ENCODE measurements at places on chromosomes 5 and 9.

- DNase-seq: no peak
Measured at GRCh38 chr5:91315701-91316100, 67.4 kb downstream of the ARRDC3 start.

DNA sequence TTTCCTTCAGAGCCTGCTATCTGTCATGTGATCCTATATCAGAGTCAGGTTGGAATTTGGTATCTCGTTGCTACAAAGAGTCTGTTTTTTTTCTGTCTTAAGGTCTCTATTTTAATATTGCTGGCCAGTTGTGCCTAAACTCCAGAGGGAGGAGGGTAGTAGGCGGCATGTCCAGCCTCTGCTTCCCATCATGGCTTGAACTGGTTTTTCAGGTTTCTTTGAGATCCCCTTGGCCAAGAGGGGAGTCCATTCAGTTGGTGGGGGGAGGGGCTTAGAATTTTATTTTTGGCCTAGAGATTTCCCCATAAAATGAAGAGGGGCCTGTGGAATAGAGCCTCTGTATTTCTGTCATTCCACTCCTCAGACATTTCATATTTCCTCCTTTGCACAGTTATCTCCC lies 15.4 kb upstream of the ZNF354C start:
- DNase-seq: no peak

GRCh38 chr9:77435688-77436087 lies 212.4 kb downstream of the GNA14 start:
- DNase-seq: no peak

- no peak for DNase-seq
Measured at GRCh38 chr9:32413424-32413823, 29.0 kb downstream of the ACO1 start.

- no peak for DNase-seq
Measured at GRCh38 chr5:35061211-35061770, 13.5 kb upstream of the AGXT2 start.

DNA sequence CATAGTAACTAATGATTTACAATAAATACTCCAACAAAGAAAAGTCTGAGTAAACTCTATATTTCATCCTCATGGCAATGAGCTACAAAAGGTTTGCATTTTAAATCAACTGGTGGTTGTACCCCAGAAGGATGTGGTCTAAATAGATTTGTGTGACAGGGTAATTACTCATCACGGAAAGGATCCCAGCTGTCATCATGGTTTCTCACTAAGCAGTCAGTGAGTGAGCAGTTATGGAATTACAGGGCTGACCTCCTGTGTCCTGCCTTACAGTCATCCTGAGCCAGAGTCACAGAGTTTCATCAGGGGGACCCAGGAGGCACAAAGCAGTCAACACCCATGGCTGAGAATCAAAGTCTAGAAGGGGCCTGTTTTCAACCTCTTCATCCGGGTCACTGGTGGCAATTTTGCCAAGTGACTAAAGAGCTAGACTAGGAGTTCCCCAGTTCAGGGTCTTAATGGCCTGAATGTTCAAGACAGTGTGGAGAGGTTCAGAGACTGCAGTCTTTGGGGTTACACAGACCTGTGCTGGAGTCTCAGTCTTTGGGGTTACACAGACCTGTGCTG lies 210.7 kb upstream of the SLC24A2 start:
- no peak for DNase-seq

GRCh38 chr9:117403403-117403811 lies 11.4 kb downstream of the ASTN2 start:
- DNase-seq: peak; percentile 94

- DNase-seq: no peak
Measured at GRCh38 chr9:16367605-16368231, 502.8 kb downstream of the BNC2 start.

GRCh38 chr5:73198833-73199592 lies 26.0 kb downstream of the TMEM174 start:
- DNase-seq: no peak

- no peak for DNase-seq
Measured at GRCh38 chr9:130962418-130963316, 23.6 kb upstream of the FIBCD1 start.

- DNase-seq: no peak
Measured at GRCh38 chr9:134477342-134477925, 151.2 kb downstream of the RXRA start.

DNA sequence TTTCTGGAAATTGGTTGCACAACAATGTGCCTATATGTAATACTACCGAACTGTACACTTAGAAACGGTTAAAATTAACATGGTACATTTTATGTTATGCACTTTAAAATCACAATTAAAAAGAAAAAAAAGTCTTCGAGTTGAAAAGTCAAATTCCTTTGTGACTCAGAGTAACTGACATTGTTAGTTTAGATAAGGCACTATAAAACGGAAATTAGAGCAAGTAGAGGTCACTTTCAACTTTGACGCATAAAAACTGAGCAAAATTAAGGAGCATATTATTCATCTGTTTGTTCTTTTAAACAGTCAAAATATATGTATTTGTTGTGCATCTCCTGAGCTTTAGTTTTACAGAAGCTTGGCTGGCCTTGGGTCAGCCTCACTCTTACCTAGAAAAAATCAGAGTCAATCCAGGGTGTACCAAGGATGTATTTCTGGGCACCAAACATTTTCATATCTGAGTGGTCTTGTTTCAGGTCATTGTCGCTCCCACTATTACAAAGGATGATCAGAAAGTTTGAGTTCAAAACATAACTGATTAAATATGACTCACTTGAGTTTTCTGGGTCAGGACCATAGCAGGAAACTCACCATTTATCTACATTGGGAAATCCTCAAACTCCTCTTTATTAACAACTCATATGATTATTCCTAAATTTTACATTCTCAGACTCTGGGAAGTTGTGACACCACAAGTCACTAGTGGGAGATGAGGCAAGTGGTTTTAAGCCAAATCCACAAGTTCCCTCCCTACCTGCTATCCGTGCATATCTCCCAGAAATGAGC lies 160.6 kb downstream of the CCDC192 start:
- DNase-seq: no peak

GRCh38 chr5:36722900-36723299 lies 116.5 kb downstream of the SLC1A3 start:
- no peak for DNase-seq

DNA sequence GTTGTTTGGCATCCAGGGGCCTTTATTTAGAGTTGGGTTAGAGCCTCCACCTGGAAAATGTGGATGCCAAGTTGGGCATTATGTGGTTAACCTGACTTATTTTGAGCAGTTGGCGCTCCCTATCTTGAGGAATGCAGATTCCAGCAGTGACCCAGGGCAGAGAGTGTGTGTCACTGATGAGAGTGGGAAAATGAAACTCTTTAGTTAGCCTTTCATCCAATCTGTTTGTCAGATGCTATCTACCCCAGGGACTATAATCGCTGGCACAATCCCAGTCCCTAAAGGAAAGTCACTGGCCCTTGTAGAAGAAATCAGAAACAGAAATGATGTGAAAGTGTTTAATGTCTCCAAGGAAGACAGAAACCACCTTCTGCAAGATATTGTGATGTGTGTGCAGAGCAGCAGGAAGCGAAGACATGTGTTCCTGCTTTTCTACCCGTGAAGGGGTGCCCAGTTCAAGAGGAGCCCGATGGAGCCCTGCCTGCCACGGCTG lies 10.2 kb upstream of the STING1 start:
- DNase-seq: no peak
